ENCODE measurements at places on chromosomes 16 and 17.

- DNase-seq, result no peak
Measured at GRCh38 chr16:23859713-23860269, 24.0 kb downstream of the PRKCB start.

DNA sequence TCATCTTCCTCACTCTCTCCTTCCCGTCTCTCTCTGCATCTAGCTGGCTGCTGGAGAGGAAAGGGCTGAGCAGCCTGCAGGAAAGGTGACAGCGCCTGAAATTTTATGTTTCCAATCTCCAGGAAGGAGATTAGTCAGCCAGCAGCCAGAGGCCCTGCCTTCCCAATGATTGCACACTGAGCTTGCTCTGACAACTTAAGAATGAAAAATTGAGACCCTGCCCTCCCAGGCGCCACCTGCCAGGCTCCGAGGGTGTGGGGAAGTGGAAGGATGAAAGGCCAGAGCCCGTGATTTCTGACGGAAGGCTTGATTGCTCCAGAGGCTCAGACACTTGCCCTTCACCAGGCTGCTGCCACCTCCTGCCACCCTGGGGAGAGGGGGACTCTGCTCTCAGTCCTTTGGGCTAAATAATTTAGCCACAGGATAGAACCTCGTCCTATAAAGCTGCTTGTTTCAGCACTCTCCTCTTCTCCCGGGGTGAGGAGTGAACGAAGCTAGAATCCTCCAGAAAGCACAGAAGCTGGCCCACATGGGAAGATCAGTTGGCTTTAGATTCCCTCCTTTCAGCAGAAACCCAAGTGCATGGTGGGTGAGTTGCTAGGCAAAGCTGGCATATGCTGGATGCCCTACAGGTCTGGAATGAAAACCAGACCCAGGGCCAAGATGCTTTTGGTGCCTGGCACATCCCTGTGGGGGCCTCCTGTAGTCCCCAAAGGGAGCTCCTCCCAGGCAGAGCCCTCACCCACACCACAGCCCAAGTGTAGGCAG is 33.5 kb downstream of the GRIN2C start:
- DNase-seq, result no peak

DNA sequence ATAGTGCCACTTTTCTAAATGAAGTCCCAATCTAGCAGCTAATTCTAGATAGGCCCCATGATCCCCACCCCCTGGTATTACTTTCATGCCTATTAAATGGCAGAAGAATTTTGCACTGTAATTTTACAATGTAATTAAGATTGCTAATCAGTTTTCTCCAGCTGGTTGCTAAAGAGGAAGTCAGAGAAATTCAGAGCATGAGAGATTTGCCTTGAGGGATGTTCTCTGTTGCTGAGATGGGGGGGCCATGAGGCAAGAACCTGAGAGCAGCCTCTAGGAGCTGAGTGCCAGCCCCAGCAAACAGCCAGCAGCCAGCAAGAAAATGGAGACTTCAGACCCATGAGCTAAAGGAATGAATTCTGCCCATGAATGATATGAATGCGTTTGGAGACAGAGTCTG is 38.9 kb downstream of the SHCBP1 start:
- DNase-seq, result no peak

GRCh38 chr16:87054856-87055255 is 262.3 kb downstream of the C16orf95 start:
- no peak for DNase-seq

GRCh38 chr16:66204756-66205155 is 161.7 kb upstream of the CDH5 start:
- no peak for DNase-seq

DNA sequence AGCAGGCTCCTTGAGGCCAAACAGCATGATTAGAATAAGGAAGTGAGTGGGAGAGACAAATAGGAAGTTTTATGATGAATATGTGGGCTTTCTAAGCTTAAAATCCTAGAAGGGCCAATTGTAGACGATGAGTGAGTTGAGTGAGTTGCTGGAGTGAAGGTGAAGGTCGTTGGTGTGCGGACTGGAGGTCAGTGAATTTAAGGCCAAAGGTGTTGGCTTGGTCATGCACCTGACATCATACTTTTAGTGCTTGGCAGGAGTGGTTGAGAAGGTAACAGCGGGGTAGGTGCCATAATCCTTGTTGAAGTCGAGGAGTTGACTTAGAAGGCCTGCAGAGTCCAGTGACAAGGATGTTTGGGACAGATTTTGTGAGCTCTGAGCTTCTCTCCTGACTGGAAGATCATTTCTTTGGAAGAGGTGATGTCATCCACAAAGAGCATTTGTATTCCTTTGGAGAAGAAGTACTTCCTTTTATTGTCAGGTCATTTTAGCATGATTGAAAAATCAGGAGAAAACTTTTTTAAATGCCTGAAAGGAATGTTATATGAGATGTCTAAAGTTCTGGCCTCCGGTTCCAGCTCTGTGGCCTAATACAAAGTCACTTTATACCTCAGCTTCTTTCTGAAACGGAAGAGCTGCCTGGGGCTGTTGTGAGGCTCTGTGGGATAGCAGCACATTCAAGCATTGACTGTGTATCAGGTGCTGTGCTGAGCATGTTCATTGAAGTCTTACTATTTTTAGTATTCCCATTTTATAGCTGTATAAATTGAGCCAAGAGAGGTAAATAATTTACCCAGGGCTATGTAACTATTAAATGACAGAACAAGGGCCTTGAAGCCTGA is 53.6 kb upstream of the TBX2 start:
- DNase-seq, result no peak

DNA sequence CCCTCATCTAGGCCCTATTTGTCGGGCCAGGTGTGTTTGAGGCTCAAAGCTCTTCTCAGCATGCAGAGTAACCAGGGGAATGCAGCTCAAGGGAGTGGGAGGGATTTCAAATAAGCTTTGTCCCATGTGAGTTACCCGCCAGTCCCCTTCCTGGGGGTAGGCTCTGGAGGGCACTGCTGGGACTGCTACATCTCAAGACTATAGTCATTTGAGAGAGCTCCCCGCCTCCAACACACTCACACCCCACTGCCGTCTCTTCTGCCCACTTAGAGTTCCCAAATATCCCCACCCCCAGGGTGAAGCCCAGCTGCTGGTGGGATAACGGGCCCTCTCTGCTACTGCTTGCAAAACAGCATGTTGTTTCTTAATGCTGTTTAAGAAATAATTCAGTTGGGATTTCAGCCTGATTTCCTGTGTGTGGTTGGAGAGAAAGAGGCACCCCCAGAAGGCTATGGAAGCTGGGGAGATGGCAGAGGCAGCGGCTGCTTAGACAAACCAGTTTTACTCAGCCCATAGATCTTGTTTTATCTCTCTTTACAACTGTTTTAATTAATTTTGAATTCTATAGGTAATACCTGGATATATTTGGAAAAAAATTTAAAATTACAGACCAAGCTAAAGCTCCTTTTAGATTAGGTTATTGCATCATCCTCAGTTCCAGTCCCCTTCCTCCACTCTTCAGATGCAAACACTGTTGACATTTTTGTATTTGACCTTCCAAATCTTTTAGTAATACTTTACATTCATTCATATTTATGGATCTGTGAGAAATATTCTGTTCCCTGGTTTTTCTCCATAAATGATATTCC is 4.1 kb upstream of the MPO start:
- DNase-seq, result no peak

- DNase-seq, result no peak
Measured at GRCh38 chr17:75571885-75572215, 15.8 kb upstream of the MYO15B start.

DNA sequence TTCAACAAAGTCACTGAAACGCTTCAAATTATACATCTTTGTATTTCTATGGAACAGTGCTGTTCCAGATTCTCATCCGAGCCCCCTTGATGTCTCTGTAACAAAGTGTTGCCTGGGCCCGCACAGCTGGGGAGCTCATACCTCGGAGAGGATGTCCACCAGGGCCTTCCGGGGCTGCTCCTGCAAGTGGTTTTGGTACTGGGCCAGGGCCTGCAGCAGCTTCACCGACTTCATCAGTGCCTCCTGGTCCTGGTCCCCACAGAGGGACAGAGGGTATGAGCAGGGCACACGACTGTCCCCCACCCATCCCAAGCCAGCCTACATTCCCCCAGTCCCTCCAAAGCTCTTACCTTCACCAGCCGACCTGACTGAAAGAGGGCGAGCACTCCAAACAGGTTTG is 1.5 kb downstream of the MYBBP1A start:
- no peak for DNase-seq
